ENCODE measurements at places on chromosomes 2 and 18.

GRCh38 chr2:27378096-27378808 lies 2.3 kb downstream of the ZNF513 start:
- DNase-seq, result no peak

GRCh38 chr2:19801367-19802080 lies 100.3 kb downstream of the TTC32 start:
- DNase-seq, result no peak

DNA sequence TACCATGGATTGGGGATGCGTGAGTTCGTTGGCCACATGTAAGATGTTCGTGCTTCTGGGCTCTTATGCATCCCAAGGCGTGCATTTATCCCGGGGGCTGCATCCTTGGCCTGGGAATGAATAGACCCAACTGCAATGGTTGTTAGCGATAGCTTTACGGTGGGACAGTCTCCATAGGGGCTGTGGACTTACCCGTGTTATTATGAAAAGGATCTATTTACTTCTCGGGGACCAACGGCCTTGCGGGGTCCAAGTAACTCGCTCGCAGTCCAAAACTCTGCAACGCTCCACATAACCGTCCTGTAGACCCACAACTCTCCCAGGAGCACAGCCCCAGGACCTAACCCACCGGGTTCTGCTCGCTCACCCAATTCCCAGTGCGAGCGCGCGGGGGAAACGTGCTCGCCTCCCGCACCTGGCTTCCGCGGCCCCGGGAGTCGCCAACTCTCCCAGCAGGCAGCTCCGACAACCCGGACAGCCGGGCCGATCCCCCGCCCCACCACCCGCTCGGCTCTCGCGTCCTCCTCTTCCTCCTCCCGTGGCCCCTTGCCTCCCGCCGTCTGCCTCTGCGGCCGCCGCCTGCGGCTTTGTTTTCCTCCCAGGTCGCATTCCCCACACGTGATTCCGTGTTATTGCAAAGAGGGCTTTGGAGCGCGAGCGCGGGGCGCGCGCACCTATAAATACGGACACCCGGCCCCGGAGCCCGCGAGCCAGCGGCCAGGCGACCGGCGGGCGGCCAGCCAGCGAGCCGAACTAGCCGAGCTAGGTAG lies at the start of gene CABLES1:
Gene CABLES1 (plus strand): TSS at position 706 of the 770 bp plus-strand sequence. CDS start 278 bp downstream, outside the sequence.
- peak; percentile 73 for DNase-seq

- peak; percentile 69 for DNase-seq
Observed at GRCh38 chr2:177753682-177754491, 318.7 kb downstream of the PDE11A start.

GRCh38 chr2:220334871-220335590 lies 707.6 kb downstream of the SLC4A3 start:
- no peak for DNase-seq

DNA sequence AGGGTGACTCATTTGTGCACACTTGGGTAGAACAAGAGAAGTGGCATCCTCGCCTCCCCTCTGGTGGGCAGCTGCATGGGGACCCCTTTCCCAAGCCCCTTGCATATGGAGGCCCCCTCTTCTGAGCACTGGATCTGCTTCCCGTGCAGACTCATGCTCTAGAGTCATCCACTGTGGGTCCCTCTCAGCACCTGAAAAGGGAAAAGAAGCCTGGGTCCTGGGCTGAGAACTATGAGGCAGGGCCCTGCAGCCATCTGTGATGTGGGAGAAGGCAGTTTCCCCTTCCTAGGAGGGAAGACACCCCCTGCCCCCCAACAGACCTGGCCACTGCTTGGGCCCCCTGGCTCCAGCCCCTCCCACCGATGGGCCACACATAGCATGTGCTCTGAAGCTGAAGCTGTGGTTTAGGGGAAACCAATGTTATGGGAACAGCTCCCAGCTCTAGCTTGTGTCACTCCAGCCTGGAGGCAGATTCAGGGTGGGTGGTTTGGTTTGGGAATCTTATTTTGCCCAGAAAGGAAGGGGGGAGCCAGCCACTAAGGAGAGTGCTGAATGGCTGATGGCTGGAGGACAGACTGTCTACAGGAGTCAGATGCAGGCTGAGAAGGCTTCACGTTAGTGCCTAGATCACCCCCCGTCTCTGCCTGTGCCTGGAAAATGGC lies 172.8 kb downstream of the GLI2 start:
- DNase-seq, result no peak

DNA sequence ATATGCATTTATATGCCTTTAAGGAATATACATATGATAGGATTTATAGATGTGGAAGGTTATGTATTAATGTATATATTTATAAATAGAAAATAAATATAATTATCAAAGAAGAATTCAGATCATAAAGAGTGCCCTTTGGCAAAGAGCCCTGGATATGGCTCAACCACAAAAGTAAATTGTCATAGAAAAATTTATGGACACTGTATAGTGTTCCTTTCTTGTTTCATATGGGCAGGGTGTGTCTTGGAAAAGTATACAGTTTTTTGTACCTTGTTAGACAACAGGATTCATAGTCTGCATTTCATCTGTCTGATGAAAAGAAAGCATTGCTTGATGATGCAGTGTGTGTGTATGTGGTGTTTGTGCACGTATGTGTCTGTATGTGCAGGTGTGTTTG lies 2.9 kb downstream of the UGT1A7 start:
- DNase-seq, result no peak

GRCh38 chr2:97849881-97850528 lies 136.6 kb downstream of the ZAP70 start:
- DNase-seq, result no peak

DNA sequence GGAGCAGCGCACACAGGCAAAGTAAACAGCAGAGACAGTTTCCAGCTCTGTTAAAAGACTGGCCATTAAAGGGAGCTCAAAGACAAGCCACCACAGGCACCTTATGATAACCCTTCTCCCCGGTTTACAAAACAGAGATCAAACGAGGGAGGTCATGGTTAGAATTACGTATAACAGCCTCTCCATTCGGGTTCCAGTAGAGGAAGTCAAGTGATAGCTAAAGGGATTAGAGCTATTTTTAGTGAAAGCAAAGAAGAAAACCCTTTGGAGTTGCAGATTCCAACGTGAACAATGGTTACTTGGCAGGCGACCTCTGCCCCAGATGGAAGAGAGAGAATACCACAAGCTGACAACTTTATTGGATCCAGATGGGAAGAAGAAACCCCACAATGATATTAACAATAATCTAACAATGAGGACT lies 31.2 kb upstream of the EDAR start:
- peak; percentile 17 for DNase-seq

DNA sequence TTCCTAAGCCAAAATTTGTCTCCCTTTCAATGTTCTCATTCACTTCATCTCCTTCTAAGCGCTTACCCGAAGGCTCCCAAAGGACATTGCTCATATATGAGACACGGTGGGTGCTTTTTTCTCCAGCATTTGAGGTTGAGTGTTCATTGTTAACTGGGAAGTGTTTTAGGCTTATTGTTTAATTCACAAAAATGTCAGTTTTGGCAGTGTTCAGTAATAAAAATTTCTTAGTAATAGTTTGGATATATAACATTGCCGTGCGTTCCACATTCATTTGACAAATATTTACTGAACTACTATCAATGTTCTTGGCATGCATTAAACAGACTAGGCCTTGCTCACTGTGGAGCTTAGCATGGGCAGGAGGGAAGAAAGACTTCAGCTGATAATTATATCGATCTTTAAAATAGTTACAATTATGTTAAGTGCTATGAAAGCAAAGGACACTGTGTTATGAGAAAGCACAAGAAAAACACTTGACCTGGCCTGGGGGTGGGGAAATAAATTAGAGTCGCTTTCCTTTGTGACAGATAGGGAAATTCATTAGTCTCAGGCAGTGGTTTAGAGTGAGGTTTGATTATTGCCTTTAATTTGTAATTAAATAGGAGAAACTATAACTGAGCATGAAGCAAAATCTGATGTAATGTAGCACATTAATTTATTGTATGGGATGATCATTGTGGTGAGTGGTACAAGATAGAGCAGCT lies 82.2 kb upstream of the DOCK10 start:
- DNase-seq, result no peak

- DNase-seq, result no peak
Observed at GRCh38 chr18:55214969-55215368, 255.7 kb upstream of the CCDC68 start.

DNA sequence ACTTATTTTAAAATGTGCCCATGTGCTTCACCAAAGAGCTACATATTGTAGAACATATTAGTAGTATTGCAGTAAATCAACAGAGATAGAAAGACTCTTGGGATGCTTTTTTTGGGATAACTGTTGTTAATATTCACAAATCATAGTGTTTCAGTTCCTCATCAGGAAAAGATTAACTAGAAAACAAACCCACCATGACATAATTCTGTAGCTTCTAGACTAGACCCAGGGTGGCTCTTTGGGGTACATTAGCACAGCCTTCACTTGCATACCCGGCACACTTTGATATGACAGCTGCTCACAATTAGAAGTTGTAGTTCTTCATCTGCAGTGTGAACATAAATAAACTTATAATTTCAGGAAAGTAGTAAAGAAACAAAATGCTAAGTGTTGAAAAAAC lies 154.2 kb downstream of the ATP9B start:
- DNase-seq, result no peak

DNA sequence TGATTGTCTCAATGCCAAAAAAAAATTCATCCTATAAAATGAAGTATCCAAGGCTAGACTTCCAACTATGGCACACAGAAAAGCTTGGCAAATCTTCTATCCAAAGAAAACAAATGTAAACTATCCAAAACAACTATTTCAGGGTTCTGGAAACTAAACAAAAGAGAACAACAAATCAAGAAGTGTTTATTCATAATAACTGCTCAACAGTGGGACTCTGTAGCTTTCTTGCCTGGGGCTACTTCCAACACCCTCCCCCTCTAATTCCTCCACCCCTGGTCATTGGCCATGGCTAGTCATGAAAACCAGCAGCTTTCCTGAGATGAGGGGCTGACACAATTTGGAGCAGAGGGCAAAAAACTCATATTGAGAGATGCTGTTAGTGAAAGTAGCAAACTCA lies 107.0 kb downstream of the EXOC6B start:
- DNase-seq, result no peak

DNA sequence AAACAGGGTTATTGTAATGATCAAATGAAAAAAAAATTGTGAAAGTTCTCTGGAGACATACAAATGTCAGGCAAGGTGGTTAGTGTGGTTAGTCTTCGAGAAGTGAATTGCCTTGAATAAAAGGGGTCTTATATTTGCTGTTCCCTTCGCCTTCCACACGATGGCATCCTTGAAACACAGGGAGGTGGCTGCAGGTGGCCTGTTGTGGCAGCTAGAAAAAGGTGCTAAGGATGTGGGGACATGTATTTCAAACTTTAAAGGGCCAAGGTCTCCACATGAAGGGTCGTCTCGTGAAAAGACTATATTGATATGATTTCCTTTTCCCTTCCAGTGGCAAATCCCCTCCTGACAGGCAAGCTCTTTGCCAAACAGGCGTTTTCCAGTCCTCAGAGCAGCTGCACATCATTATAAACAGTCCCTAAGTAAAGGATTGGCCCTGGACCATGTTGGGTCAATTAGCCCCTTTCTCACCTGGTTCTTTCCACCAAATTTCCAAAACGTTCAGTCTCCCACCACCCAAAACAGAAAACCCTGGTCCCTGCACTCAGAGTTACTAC lies 68.5 kb downstream of the COPS8 start:
- DNase-seq, result peak; percentile 72

GRCh38 chr2:149466635-149467034 lies 120.9 kb downstream of the MMADHC start:
- no peak for DNase-seq

DNA sequence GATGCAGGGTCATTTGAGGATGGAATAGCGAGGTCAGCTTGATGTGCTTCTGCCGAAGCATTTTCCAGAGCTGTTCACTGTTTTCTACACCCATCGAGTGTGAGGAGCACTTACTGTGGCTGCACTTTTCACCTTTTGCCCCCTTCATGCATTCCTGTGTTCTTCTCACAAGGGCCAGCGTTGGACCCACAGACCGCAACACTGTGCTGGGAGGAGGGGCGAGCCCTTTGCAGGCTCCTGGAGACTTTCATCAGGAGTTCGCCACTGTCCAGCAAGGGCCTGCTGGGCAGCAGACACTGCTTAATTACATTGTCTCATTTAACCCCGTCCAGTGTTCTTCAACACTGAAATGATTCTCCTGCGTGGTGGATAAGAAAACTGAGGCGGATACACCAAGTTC lies 29.9 kb downstream of the CYP26B1 start:
- DNase-seq, result no peak

- no peak for DNase-seq
Observed at GRCh38 chr2:23488584-23488983, 103.6 kb downstream of the KLHL29 start.

DNA sequence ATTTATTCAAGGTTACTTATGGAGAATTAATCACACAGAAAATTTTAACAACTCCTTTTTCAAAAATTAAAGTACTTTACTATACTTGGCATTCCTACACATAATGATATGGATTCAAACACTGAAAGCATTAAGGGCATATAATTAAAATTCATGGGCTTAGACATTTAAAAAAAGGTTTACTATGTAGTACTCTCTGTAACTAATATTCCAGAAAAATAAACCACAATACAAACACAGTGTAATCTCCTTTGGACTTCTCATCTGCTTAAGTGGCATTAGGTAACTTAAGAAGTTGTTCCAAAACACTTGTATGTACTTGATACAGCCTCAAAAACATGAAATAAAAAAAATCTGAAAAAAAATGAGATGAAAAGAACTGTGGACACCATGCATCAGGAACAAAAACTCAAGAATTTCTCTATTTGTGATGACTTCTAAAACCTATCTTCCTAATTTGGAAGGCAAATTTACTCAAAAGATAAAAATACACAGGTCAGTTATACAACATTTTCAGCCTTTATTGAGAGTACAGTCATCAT lies 21.0 kb downstream of the C1D start:
- DNase-seq, result no peak

GRCh38 chr2:179050755-179051154 lies 818 bp upstream of the CCDC141 start:
- no peak for DNase-seq

GRCh38 chr2:25043241-25043867 lies 1.5 kb downstream of the EFR3B start:
- DNase-seq, result peak; percentile 90

DNA sequence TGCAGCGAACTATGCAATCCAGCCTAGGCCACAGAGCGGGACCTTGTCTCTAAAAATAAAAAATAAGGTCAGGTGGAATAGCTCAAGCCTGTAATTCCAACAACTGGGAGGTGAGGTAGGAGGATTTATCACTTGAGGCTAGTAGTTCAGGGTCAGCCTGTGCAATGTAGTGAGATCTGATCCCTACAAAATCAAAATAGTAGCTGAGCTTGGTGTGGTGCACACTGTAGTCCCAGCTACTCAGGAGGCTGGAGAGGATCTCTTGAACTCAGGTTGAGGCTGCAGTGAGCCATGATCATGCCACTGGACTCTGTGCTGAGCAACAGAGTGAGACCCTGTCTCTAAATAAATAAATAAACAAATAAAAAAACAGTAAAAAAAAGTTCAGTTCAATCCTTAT lies 5.7 kb downstream of the MBD5 start:
- no peak for DNase-seq

GRCh38 chr2:156812496-156812895 lies 376.3 kb downstream of the GPD2 start:
- DNase-seq, result no peak
